ENCODE measurements at places on chromosomes 5 and 9.

- no peak for DNase-seq
These were observed 270.1 kb upstream of the FTMT start for GRCh38 chr5:121581588-121581987.

DNA sequence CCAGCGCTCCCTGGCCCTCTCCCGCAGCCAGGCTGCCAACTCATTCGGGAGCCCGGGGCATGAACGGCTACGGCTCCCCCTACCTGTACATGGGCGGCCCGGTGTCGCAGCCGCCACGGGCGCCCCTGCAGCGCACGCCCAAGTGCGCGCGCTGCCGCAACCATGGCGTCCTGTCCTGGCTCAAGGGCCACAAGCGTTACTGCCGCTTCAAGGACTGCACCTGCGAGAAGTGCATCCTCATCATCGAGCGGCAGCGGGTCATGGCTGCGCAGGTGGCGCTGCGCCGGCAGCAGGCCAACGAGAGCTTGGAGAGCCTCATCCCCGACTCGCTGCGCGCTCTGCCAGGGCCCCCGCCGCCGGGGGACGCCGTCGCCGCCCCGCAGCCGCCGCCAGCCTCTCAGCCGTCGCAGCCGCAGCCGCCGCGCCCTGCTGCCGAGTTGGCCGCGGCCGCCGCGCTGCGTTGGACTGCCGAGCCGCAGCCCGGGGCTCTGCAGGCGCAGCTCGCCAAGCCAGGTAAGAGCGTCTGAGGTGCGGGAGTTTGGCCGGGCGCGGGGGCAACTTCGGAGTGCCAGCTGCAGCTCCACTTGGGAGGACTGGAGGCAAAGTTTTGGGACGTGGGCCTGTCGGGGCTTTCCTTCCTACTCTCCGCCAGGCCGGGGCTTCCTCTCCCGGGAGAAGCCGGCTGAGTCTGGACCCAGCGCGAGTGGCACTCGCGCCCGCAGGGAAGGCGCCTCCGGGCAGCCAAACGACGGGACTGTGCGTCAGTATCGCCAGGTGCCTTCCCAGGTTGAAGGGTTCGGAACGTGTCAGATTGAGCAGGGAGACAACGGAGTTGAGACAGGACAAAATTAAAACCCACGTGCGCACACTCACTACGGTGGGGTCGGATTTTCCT lies 735 bp downstream of the DMRT3 start:
- no peak for DNase-seq

GRCh38 chr9:109101202-109101595 lies 18.5 kb downstream of the TMEM245 start:
- DNase-seq, result no peak

GRCh38 chr5:88880201-88880600 lies 2.8 kb downstream of the MEF2C start:
- DNase-seq, result no peak

GRCh38 chr5:66830636-66831035 lies 234.4 kb downstream of the MAST4 start:
- DNase-seq, result no peak

GRCh38 chr5:53749621-53750020 lies 189.2 kb downstream of the NDUFS4 start:
- DNase-seq, result no peak

GRCh38 chr5:24141046-24141445 lies 503.7 kb downstream of the CDH10 start:
- peak; percentile 32 for DNase-seq

DNA sequence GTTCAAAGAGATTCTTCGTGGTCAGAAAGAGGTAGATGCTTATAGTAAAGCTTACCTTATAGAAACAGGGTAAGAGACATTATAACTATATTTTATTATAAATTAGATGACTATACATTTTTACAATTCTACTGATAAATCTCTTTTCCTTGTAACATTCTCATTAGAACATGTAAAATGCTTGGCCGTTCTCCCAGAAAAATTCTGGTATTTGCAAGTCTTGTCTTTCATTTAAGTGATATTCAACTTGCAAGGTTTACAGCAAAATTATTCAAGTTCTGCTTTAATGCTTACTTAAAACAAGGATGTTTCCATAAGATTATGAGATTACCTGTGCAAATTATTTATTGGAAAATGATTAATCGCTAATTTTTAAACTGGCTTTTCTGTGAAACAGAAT lies 41.3 kb upstream of the CDH18 start:
- no peak for DNase-seq

- DNase-seq, result no peak
These were observed 38.7 kb downstream of the NIM1K start for GRCh38 chr5:43230707-43231106.

- DNase-seq, result no peak
These were observed 3.8 kb downstream of the SNAPC4 start for GRCh38 chr9:136396219-136396515.

DNA sequence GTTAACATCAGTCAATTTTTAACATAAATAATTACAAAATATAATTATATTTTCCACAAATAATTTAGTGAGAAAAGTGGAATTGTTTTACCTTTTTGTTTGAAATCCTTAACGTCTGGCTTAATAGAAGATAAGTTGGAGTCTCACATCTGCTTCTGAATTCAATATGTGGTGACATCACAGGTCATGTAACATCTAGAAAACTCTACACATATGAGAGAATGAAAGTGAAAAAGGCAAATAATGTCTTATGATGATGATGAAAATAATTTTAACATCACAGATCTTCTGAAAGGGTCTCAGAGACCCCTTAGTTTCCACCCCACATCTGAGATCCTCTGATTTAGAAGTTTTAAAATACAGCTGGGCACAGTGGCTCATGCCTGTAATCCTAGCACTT lies 81.5 kb downstream of the PRKACG start:
- no peak for DNase-seq

DNA sequence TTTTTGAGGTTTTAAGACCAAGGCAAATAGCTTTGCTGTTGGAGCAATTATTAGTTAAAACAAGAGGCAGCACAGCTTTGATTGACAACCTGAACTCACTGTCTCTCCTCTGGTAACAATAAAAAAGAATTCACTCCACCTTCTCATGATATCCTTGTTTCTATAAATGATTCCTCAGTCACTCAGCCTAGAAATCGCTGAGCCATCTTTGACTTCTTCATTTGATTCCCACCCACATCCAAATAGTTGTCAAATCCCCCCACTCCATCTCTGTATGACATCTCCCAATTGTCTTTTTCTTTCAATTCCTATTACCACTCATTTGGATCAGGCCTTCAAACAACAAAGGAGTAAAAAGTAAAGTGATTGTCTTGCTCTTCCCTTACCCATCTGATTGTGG lies 266.4 kb downstream of the MCTP1 start:
- no peak for DNase-seq

- DNase-seq, result peak; percentile 56
These were observed 1.3 kb downstream of the BRD9 start for GRCh38 chr5:891117-891836.
